ENCODE measurements at places on chromosomes 13 and 19. TPM values are rescaled to one million over a fixed set of nuclear protein-coding genes. Genes with fewer than 3 reads are reported as not detected.

GRCh38 chr13:22320991-22321390 lies 650.1 kb downstream of the FGF9 start:
- DNase-seq = no peak

Gene ZNF442
- total RNA-seq = 0.27 TPM

GRCh38 chr13:101423872-101424271 lies 7.6 kb upstream of the NALCN start:
- DNase-seq = peak; percentile 1

GRCh38 chr13:79799059-79799867 lies 318.3 kb downstream of the NDFIP2 start:
- no peak for DNase-seq

- DNase-seq = no peak
Measured at GRCh38 chr19:6768236-6768785, 1.1 kb upstream of the SH2D3A start.

GRCh38 chr19:18501832-18502231 lies 20.0 kb downstream of the ELL start:
- DNase-seq = no peak

DNA sequence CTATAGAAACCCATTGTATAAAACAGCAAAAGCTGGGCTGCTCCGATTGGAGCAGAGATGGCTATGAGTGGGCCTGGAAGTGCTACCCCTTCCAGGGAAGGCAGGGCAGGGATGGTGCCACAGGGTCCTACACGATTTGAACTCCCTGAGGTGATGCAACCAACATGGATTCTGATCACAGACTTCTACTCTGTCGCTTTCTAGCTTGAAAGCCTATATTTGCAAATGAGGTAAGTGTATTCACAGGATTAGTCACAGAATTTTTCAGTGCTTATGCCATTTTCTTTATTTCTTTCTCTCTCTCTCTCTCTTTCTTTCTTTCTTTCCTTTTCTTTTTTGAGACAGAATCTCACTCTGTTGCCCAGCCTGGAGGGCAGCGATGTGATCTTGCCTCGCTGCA lies 179.0 kb downstream of the SPRY2 start:
- DNase-seq = no peak

Gene DIAPH3
- 5.9 TPM for total RNA-seq

DNA sequence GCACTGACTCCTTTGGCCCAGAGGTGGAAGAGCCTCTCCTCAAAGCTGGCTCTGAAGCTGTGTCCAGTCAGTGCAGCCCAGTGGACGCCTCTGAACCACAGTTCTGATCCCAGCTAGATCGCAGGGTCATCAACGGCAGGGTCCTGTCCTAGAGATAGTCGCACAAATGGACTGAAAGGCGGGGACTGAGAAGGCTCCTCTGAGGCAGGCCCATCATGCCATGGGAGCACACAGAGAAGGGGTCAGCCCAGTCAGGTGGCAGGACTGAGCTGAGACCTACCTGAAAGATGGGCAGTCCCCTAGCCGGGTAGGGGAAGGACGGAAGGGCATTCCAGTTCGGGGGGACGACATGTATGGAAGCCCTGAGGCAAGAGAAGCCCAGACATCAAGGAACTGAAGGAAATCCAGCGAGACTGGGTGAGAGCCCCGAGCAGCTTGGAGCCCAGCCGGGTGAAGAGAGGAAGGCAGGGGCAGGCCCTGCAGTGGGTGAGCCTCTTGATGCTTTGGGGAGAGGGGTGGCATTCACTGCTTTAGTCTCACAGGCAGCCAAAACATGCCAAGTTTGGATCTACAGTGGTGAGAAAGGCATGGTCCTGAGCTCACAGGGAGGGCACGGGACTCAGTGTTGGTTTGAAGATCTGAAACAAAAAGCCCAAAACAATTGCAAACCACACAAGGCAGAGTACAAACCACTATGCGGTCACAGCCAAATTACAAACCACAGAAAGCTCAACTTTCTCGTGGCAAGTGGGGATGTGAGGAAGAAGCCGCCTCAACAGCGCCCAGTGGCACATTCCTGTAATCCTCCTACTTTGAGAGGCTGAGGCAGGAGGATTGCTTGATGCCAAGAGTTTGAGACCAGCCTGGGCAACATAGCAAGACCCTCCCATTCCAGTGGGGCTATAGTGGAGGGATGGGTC lies 10.0 kb downstream of the CALM3 start:
- no peak for DNase-seq

- no peak for DNase-seq
Measured at GRCh38 chr13:26695360-26695705, 65.3 kb downstream of the GPR12 start.

Gene COMP
- not detected for total RNA-seq

Gene GIPC3
- total RNA-seq = 0.45 TPM

Gene C5AR2
- not detected for total RNA-seq

DNA sequence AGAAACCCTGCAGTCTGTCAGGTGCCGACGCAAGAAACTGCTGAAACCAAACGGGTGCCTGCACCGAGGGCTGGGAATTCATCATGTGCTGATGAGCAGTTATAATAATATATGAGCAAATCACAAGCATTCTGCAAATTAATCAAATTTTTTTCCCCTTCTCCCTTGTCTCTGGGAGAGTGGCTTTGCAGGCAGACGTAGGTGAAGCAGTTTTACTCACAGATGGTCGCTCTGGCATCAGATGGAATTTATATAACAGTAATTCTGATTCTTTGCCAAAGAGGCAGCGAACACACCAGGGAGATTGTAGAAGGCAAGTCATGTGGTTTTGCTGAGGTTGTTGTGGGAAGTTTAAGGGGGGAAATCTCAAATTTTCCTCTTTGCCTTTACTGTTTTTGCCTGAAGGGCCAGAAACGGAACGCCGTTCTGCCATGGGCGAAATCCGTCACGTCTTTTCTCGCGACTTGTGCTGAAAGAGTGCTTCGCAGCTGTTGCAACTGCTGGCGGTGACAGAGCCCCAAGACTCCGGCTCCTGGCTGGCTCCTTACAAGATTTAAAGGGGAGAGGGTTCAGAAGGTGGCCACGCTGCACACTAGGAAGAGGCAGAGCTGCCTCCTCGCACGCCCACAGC lies 320.1 kb downstream of the ZNF536 start:
- DNase-seq = peak; percentile 18

DNA sequence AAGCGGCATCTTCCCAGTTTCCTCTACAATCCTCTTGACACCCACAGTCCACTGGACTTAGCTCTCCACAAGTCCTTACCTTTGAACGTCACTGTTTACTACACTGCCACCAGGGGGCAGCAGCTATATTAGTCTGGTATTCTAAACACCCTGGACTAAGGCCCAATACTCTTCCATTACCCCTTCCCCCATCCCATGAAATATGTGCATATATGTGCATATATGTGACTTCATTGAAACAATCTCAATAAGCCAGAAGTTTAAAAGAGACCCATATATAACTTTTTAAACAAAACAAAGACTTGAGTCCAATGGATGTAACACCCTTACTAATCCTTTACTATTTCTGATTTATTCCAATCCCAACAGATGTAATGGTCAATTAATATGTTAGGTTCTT lies 15.5 kb downstream of the GGACT start:
- DNase-seq = peak; percentile 89

DNA sequence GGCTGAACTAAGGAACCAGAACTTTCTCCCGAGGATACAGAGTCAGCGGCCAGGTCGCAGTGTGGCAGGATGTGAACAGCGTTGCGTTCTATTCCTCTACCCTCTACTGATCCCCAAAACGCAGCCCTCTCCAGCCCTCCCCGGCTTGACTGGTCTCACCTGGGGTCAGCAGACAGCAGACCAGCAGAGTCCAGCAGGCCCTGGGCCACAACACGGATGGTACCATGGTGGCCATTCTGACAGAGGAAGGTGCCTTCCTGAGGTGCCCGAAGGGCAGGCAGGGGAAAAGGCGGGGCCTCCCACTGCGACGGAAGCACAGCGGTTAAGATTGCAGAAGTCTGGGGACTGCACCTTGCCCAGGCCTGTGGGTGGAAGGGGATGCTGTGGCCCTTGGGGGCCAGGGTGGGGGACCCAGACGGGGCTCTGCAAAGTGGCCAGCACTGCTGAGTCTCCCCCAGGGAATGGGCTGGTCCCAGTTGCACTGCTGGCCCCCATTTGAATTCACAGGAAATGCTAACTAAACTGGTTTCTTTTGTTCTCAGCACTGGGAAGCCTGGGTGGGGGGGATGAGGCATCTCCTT lies at the start of gene ICAM3:
Gene ICAM3, minus strand, starts transcription at position 245 of the 581 bp plus-strand sequence. Its CDS starts 10 bp downstream, at position 235.
- DNase-seq = no peak

GRCh38 chr19:33689868-33690267 lies 68.1 kb downstream of the CHST8 start:
- no peak for DNase-seq

Gene NLRP7
- 0.13 TPM for total RNA-seq

GRCh38 chr13:24679686-24680085 lies 522 bp upstream of the ATP12A start:
- no peak for DNase-seq

DNA sequence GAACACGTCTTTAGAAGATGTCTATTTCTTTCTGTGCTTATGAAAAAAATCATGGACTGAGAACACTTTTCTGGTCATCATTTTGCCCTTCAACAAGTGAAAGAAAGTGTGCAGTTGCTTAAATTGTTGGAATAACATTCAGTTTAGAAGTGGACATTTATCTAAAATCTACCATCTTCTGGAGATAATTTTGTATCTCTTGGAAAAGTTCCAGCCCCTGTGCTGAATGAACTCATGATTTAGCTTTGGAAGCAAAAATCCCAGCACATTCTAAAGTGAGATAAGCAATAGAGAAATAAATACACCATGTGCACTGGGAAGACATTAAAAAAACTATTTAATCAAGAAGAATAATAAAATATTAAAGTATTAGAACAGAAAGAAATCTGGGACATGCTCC lies 1420.8 kb upstream of the SLC10A2 start:
- no peak for DNase-seq

Data from SK-MEL-5 (cell line).